ENCODE measurements at places on chromosomes 13 and 19. TPM values are rescaled to one million over a fixed set of nuclear protein-coding genes. Genes with fewer than 3 reads are reported as not detected.

Gene ZNF729
- not detected for total RNA-seq

Gene LSR
- total RNA-seq, result 13.3 TPM

Gene SIAH3
- total RNA-seq, result 0.03 TPM

GRCh38 chr13:75263741-75264407 is 218.1 kb downstream of the TBC1D4 start:
- H3K27me3 ChIP-seq, result no peaks in the 10 kb centered on the region
- no peak overlapping the region for H3K27ac ChIP-seq
- H3K36me3 ChIP-seq, result no peaks in the 10 kb centered on the region
- H3K4me3 ChIP-seq, result no peak overlapping the region
